GM04503 (cell line): ENCODE measurements at places on chromosomes 13 and 19.

- no peak for DNase-seq
These were observed 26.1 kb upstream of the GTF3A start for GRCh38 chr13:27398360-27398759.

GRCh38 chr13:85974608-85975366 lies 175.6 kb upstream of the SLITRK6 start:
- no peak for DNase-seq

DNA sequence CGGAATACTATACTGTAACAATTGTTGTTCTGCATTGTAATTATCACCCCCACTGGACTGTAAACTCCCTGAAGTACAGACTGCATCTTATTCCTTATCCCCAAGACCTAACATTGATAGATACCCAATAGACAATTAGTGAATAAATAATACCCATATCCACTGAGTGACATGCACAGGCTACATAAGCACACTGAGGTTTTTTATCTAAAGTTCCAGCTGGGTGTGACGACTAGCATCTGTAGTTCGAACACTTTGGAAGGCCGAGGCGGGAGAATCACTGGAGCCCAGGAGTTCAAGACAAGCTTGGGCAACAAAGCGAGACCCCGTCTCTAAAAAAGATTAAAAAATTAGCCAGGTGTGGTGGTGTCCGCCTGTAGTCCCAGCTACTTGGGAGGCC lies 2.5 kb downstream of the KPNA3 start:
- no peak for DNase-seq

DNA sequence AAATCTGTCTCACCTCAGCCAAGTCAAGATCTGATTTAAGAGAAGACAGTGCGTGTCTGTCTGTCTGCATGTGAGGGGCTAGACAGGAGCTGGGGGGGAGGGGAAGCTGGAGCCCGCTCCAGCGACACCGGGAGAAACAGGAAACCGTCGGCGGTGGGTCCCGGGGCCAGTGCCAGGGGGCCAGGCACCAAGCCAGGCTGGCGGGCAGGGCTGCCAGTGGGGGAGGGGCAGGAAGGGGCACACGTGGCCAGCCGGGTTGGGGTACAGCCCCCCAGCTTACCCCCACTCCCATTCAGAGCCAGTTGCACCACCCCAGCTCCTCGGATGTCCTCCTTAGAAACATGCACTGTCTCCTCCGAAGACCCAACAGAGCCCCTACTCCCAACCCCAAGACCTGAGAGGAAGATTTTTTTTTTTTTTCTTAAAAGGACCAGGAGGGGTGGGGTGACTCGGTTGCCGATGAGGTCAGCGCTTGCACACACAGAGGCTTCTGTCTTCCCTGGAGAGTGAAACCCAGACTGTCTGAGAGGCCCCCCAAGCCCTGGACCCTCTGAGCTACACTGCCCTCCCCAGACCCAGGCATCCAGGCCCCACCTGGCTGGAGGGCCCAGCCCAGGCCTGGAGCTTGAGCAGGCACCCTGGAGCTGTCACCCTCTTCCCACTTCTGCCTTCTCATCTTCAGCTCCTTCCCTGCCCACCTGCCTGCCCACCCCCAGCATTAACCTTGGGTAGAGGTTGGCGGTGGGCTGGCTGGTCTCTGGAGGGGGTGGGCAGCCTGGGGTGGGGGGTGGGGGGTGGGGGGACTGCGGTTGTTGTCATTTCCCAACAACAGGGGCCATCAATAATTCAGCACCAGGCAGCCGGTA lies 4.0 kb downstream of the ERF start:
- no peak for DNase-seq

DNA sequence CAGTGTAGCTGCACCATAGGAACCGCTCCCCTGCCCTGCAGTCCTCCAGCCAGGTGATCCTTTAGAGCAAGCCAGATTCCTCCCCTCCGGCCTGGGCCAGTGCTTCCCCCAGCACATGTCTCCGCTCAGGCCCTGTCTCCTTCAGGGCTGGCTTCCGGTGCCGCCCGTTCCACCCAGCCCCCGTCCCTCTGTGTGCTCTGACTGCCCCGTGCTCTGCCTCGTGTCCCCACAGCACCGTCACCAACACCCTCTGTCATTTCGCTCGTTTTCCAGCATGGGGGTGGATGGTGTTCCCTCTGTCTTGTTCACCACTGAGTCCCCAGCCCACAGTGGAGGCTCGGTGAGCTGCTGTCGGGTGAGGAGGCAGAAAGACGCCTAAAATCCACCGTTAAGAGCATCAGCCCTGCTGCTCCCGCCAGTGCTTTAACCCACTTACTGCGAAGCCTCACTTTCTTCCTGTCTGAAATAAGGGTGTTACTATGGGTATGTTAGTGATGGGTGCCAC lies 54.5 kb downstream of the TSSK6 start:
- no peak for DNase-seq

GRCh38 chr19:44689290-44690130 lies 9.4 kb upstream of the CEACAM16 start:
- DNase-seq, result no peak

- DNase-seq, result no peak
These were observed 16.0 kb upstream of the CCL25 start for GRCh38 chr19:8036434-8037099.

GRCh38 chr19:38624822-38625221 lies 5.8 kb downstream of the EIF3K start:
- DNase-seq, result no peak

GRCh38 chr13:76884186-76884906 lies 1.9 kb downstream of the KCTD12 start:
- no peak for DNase-seq

DNA sequence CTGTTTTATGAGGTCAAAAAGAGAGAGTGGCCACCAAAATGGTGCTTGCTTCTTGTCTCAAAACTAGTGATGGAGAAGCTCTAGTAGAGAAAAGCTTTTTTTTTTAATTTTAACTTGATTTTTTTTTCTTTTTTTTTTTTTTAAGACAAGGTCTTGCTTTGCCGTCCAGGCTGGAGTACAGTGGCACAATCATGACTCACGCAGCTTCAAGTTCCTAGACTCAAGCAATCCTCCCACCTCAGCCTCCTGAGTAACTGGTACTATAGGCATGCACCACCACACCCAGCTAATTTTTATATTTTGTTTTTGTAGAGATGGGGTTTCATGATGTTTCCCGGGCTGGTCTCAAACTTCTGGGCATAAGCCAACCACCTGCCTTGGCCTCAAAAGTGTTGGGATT lies 279.0 kb downstream of the TBC1D4 start:
- no peak for DNase-seq

DNA sequence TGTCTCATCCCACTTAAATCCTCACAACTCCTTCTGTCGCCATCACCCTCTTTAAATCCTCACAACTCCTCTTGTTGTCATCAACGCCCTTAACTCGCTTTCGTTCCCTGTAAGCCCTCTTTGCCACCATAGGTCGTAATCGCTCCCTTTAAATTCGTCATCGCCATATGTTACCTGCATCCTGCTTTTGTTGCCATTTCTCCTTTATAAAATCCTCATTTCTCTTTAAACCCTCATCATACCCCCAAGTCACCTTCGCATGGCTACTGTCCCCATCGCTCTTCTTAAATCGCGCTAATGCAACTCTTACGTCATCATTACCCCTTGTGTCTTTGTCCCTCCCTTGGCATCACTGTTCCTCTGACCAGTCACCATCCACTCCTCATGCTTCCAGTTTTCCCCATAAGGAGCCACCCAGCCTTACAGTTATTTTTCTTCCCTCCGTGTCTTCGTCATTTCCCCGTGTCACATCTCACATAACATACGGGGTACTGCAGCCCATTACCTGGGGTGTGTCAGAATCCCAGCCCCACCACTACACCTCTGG lies 539 bp downstream of the PLD3 start:
- DNase-seq, result peak; percentile 28

DNA sequence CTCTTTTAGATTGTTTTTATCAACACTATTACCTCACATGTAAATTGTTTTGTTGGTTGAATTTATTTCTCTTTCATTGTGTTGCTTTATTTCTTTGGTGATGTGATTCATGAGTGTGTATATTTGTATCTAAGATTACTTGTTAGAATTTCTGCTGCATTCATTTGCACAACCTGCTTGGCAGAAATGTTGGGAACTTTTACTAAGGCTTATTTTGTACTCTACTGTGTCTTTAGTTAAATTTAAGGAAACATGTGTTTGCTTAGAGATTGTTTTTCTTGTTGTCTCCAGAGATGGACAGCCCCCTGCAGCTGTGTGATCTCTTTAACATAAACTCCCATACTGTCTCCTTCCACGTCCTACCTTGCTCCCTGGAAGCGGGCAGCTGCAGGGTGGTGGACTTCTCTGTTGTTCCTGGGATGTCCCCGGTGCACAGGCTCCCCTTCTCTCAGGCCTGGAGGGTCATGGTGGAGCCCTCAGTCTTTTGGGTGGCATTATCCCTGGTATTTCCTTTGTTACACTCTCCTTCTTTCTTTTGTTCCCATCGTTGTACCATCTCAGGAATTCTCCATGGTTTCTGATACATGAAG lies 212.0 kb upstream of the SPRY2 start:
- no peak for DNase-seq

- DNase-seq, result no peak
These were observed 345.8 kb downstream of the TBC1D4 start for GRCh38 chr13:75136151-75136550.

- no peak for DNase-seq
These were observed at the start of gene NOVA2 for GRCh38 chr19:45973553-45974338. Gene NOVA2, minus strand, starts transcription at chr19:45973865. Its CDS starts 514 bp downstream, at chr19:45973351.

GRCh38 chr19:10987571-10988297 lies 26.9 kb downstream of the SMARCA4 start:
- DNase-seq, result no peak

GRCh38 chr13:73602295-73602694 lies 531.9 kb downstream of the KLF12 start:
- DNase-seq, result no peak

- no peak for DNase-seq
These were observed 2.7 kb upstream of the RUBCNL start for GRCh38 chr13:46389457-46390451.

GRCh38 chr13:43243711-43244110 lies 220.3 kb downstream of the DNAJC15 start:
- no peak for DNase-seq

- DNase-seq, result no peak
These were observed 25.8 kb downstream of the CACNG6 start for GRCh38 chr19:54017261-54017660.

- no peak for DNase-seq
These were observed 441 bp downstream of the INAFM1 start for GRCh38 chr19:47274891-47275761.

GRCh38 chr13:38819053-38819452 lies 132.2 kb downstream of the FREM2 start:
- no peak for DNase-seq

- DNase-seq, result no peak
These were observed 26.3 kb downstream of the STARD13 start for GRCh38 chr13:33259296-33259695.

DNA sequence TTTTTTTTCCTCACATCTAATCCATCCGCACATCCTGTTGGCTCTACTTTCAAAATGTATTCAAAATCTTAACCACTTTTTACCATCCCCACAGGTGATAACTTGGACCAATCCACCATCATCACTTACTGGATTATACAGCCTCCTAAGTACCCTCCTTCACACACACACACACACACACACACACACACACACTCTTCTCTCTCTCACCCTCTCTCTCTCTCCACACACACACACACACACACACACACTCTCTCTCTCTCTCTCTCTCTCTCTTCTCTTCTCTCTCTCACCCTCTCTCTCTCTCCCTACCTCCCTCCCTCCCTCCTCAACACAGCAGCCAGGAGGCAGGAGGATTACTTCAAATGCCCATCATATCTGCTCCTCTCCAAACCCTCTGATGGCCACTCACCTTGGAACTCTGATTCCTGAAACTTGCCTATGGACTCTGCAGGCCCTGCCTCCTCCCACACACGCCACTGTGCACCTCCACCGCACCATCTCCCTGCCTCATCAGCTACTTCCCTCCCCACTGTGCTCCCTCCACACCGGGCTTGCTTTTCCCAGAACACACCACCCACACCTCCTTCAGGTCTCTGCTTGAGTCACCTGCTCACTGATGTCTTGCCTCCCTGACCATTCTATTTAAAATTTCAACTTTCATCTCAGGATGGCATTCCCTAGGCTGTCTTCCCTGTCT lies 39.7 kb downstream of the RCBTB2 start:
- DNase-seq, result no peak

GRCh38 chr19:55750715-55751114 lies 8.2 kb upstream of the RFPL4A start:
- no peak for DNase-seq

- DNase-seq, result no peak
These were observed 82.4 kb upstream of the STARD13 start for GRCh38 chr13:33367926-33368325.

DNA sequence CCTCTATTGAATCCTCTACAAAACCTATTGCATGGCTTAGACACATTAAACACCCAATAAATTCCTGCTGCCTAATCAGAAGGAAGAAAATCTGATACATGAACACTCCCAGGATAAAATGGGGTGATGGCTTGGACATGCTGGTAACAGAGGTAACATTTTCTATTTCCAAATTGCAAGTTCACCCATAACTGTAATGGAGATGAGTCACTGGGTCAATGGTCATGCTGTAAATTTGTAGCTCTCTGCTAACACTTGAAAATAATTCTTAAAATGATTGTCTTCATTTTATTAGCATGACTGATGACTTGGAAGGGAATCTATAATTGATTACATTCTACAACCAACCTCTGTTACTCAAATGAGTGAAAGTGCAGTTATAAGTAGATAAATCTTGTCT lies 434.1 kb downstream of the FGF14 start:
- DNase-seq, result no peak

DNA sequence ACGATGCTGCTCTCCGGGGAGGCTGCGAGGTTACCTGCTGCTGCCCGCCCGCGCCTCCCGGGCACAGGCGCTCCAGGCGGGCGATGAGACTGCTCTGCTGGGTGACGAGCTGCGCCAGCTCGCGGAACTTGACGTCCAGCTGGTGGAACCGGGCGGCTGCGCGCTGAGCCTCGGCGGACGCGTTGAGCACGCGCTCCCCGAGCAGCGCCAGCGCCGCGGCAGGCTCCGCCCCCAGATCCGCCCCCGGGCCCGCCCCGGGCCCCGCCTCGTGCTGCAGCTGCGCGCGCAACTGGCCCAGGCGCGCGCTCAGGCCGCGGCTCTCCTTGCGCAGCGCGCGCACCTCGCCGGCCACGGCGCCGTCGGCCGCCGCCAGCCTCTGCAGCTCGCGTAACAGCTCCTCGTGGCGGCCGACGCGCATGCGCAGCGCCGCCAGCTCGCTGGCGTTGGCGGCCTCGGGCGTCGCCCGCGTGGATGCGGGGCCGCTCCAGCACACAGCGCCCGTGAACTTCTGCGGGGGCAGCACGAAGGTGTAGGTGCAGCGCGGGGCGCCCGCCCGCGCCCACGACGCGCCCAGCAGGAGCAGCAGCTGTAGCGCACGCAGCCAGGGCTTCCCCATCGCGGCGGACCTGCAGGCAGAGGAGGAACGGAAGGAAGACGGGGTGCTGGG lies 6.4 kb downstream of the ANGPTL6 start:
- no peak for DNase-seq
